ENCODE measurements at places on chromosomes 2 and 18.

- no peak for DNase-seq
These were observed 401.3 kb downstream of the KCNJ3 start for GRCh38 chr2:155099784-155100183.

- no peak for DNase-seq
These were observed 56.9 kb upstream of the GYPC start for GRCh38 chr2:126599062-126599461.

DNA sequence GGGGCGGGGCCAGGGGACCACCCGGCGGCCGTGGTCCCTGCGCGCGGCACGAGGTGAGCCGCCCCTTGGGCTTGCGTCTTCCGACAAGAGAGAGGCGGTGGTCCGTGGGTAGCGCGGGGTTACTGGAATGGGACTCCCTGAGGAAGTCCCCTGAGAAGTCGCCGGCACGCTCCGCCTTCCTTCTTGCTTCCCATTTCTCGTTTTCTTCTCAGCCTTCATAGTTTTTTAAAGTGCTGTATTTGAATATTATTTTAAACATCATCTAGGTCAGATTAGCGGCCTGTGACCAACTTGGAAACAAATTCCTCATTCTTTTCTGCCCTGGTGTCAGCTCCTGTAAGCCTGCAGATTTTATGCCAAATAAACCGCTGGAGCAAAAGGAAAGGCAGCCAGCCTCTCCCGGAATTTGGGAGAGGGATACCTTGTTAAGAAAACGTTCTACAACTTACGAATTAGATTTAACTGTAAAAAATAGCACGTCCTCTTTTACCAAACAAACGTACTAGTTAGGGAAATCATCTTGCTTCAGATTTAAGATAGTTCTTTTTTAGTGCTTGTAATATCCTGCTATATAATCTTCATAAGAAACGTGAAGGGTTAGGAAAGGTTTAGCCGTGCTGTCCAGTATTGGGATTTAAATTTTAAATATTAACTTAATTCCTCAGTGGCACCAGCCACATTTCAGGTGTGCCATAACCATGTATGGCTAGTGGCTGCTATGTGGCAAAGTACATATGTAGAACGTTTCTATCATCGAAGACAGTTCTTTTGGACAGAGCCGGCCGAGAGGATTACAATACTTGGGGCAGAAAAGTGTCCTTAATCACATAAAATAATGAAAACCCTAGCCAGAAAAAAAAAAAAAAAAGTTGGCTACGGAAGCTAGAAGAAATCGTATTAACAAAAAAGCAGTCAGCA, 628 bp upstream of the PTPN2 start:
- DNase-seq: no peak

- DNase-seq: no peak
These were observed 545 bp downstream of the MPP4 start for GRCh38 chr2:201697899-201698298.

DNA sequence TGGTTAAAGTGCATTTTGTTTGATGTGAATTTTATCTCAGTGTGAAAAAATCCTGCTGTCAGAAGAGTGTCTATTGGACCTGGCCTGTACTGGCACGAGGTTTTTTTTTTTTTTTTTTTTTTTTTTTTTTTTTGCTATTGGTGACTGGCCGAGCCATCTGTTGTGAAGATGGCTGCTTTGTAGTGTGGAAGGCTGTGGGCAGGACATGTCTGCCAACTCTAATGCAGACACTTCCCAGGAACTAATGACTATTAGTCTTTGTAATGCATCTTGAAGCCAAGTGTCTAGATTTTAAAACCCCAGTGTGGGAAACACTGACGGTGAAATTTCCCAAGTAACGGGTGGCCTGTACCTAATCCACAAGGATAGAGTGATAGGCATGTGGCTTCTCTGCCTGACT, 34.3 kb downstream of the ZAP70 start:
- DNase-seq: no peak

DNA sequence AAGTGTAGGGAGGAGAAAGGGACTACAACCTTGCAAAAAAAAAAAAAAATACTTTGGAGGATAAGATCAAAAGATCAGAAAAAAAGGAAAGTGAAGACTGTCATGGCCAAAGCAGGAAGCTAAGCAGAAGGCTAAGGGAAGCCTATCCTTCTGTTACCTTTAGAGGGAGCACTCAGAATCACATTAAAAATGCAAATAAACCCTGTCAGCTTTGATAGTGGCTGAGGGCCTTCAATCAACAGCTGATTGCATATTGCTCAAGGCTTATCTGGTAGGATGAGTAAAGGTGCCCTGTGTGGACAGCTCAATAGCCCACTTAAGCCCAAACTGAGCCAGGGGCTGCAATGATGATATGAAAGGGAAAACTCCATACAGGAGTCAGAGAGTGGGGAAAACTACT, 1021.2 kb downstream of the LRP1B start:
- no peak for DNase-seq

DNA sequence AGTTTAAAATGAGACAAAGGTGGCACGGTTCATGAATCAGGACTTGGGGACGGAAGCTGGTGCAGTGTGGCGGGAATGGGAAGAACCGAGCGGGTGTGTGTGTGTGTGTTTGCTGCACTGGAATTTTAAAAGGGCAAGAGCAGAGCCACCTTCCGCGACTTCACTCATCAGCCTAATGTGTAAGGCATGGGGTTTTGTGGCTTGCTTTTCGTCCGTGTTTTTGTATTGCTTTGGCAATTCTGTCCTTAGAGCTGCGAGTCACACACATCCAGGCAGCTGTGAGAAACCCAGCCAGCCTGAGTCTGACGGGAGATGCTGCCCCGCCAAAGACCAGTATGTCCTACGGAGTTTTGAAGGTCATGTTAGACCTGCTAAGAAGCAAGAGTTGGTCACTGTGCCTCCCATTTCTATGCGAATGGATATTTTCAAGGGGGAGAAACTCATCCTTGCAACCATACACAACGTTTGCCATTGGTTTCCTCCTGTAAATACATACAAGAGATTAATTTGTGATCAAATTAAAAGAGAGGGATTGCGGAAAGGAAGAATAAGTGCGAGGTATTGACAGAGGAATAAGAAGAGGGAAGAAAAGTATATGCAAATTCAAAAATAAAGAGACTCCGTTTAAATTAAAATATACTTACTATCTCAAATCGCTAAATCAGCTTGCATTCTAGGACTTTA, 665 bp upstream of the CACNB4 start:
- DNase-seq: no peak

DNA sequence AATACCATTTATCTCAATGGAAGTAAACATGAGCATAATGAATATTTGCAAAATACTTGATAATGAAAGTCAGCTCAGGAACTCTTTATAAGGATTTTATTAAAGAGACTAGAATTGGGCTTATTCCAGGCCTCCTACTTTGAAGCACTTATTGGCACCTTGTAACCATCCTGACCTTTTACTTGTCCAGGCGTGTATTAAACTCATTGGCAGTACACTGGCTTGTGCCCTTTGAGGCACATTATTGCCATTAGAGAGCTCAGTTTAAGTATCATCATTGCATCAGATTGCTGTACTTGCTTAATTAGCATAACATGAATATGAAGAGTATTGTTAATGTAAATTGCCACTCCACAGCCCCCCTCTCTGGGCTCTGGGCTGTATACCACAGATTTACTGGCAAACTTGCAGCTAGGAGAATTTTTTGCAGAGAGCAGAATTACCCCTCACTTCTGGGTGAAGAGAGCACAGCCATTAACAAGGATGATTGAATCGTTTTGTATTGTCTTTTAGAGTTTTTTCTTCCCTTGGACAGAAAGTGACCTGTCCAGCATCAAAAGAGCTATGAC, 72.5 kb downstream of the XIRP2 start:
- no peak for DNase-seq

DNA sequence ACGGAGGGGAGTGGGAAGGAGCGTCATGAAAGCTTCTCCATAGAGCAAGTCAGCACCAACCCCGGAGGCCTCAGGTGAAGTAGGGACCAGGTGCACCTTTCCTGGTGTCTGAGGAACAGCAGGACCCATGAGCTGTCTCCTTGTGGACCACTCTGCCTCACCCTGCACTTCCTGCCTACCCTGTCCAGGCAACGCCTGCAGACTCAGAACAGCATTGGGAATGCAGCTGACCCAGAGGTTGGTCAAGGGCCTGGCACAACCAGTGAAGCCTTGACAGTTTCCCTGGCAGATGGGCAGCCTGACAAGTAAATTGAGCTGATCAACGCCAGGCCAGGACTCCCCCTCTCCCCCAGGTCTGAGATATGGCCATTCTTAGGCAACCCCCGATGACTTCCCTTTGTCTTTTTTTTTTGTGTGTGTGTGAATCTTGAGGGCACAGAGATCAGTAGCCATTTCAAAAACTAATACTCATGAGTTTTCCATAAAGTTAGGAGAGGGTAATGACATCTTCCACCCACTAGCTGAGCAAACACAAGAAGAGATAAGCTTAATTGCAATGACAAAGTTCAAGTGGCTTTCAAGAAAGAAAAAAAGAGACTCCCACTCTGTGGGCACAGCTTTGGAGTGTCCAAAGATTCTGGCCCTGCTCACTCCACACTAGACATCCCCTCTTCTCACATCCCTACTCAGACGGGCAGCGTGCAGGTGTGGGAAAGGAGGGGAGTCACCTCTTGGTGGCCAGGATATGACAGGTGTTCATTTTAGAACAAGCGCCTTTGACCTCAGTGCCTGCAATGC, 3.5 kb upstream of the FABP1 start:
- no peak for DNase-seq

- no peak for DNase-seq
These were observed 29.4 kb downstream of the SPRED2 start for GRCh38 chr2:65402780-65403528.

- no peak for DNase-seq
These were observed 142.2 kb downstream of the MAP2 start for GRCh38 chr2:209565896-209566582.

GRCh38 chr2:230327418-230328154, 593 bp downstream of the SP140L start:
- DNase-seq: no peak

Data from activated T-cell treated with anti-CD3 and anti-CD28 coated beads for 24 hours (primary cell).